ENCODE measurements at places on chromosomes 7 and 10.

DNA sequence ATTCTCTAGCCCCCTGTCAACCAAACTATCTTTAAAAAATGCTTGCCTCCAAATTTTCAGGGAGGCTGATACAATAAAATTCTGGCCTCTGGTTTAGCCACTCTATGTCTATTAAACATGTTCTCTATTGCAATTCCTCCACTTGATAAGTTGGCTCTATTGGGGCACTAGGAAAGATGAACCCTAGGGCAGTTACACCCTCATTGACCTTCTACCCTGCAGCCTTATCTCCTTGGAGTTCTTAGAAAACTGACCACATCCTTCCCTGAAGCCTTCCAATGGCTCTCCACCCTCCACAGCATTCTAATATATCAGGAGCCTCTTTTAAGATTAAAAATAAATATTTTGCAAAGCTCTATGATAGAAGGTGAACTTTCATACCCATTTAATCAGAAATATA lies 30.6 kb downstream of the SVOPL start:
- DNase-seq, result no peak

DNA sequence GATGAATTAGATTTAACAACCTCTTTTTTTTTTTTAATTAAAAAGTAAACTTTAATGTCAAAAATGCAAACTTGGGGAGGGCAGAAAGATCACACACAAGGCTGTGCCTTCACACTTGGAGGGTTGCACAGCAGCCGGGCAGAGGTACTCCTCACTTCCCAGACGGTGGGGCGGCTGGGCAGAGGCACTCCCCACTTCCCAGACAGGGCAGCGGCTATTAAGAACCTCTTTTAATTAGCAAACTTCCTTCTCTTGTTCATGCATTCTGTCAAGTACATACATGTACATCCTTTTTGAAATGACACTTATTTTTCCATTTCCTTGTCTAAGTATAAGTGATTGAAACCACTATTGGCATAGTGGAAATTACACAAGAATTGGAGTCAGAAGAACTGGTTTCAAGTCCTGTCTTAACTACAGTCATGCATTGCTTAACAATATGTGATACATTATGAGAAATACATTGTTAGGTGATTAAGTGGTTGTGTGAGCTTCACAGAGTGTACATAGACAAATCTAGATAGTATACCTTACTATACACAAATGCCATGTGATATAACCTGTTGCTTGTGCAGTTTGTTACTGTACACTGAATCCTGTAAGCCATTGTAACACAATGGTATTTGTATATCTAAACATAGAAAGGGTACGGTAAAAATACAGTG lies 26.5 kb downstream of the BTRC start:
- DNase-seq, result peak; percentile 78

DNA sequence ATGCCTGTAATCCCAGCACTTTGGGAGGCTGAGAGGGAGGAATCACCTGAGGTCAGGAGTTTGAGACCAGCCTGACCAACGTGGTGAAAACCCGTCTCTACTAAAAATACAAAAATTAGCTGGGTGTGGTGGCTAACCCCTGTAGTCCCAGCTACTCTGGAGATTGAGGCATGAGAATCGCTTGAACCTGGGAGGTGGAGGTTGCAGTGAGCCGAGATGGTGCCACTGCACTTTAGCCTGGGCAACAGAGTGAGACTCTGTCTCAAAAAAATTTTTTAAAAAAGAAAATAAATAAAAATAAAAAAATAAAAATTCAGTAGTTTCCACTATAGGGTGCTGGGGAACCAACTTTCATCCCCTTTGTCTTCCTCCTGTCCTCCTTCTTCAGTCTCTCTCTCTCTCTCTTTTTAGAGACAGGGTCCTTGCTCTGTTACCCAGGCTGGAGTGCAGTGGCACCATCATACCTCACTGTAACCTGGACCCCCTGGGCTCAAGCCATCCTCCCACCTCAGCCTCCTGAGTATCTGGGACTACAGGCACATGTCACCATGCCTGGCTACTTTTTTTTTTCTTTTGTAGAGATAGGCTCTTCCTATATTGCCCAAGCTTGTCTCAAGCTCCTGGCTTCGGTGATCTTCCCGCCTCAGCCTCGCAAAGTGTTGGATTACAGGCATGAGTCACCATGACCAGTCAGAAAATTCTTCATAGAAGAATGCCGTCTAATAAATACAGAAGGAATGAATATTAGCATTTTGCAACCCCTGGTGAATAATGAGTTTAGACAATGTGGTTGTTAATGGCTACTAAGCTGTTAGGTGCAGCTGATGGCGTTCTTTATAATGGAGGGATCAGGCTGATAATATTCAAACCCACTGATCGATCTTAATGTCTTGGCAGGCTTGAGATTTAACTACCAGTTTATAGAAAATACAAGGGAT lies 20.6 kb downstream of the RBM20 start:
- peak; percentile 55 for DNase-seq

GRCh38 chr10:129678186-129678585 lies 211.1 kb downstream of the MGMT start:
- no peak for DNase-seq

GRCh38 chr10:113643183-113643582 lies 20.7 kb downstream of the NRAP start:
- DNase-seq, result no peak

- no peak for DNase-seq
Measured at GRCh38 chr10:63110940-63111339, 22.2 kb upstream of the NRBF2 start.

DNA sequence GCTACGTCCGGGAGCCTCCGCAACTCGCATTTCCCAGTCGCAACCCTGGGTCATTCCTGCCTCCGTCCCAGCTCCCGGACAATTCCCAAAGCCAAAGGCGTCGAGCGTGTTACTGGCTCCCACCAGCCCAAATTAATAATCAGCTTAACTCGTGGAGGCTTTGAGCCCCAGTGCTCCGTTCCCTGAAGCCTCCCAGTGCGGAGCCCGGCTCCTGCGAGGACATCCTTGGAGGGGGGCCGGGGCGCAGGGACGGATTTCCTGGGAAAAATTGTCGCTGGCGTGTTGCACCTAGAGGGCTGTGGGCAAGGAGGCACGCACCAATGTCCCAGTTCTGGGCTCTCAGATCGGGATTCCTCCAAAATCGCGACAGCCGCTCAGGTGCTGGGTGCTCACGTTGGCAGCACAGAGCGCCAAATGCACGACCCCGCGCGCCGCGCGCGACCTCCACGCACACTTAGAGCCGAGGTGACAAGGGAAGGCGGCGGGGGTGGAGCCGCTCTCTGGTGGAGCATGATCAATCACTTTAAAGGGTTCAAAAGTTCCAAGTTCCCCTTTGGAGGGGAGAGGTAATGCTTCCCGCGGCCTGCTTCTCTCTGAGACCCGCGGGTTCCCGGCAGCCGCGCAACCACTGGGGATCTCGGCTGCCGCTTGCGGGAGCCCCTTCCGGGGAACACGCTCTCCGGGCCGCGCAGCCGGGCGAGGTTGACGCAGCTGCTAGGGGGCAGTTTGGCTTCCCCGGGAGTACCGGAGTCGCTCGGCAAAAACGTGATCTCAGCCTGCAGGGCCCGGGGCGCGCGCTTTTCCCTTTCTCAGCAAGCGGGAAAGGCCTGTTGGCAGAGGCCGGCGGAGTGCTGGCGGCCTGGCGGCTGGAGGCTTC lies 25.5 kb downstream of the SKIDA1 start:
- DNase-seq, result no peak
